ENCODE measurements at places on chromosomes 13 and 19.

- peak; percentile 83 for DNase-seq
Measured at GRCh38 chr19:3365836-3366752, at the start of gene NFIC. Gene NFIC, plus strand, starts transcription at chr19:3366583. Its CDS starts 54 bp downstream, at chr19:3366637.

DNA sequence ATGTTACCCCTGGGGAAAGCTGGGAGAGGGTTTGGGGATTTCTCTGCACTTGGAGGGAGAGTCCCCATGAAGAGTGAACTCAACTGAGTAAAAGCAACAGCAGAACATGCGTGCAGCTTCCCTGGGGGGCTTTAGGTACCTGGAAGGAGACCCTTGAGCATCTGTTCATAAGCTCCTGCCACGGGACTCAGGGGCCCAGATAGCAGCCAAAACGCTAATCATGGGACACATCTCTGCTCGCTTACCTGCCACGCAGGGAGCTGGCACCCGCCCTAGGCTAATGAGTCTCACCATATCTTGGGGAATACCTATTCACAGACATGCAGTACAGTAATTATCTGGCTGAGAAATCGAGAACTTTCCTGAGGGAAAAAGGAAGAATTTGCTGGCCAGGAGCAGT, 33.9 kb downstream of the PDCD5 start:
- no peak for DNase-seq

- DNase-seq: no peak
Measured at GRCh38 chr19:52987221-52987620, 24.5 kb upstream of the ZNF816 start.

- DNase-seq: no peak
Measured at GRCh38 chr13:34430294-34430693, 511.8 kb upstream of the NBEA start.

- DNase-seq: no peak
Measured at GRCh38 chr13:75425216-75426009, 56.6 kb downstream of the TBC1D4 start.

DNA sequence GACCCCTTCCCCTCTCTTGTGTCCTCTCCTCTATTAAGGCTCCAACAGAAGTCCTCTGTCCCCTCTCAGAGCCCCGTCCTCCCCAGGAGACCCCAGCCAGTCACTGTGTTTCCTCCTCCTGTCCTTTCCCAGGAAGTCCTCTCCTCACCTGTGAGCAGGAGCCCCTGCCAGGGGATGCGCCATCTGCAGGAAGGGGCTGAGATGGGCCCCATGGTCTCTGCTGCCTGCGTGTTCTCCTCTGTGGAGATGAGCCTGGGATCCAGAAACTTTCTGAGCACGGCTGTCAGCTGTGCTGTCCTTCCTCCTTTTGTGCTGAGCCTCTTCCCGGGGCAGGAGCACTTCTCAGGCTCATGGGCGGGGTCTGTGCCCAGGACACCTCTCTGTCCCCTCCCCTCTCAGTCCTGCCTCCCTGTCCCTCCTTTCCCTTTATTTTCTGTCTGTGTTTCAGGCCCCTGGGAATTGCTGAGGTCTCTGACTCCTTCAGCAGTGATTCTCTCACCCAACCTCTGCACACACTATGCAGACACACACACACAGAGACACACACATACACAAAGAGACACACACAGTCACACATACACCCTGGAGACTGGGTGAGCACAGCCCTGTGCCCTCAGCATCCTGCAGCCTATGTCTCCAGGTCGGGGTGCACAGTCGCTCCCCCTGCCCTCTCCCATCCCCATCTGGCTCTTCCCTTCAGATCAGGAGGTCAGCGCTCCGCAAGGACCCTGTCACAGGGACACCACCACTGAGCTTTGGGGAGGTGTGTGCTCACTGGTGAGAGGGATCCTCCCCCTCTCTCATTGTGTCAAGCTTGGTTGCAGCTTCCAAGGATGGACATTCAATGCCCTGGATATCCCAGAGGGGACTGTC, at the start of gene CEACAM8:
CEACAM8 (minus strand) TSS at position 308 of the 873 bp plus-strand sequence; CDS start at position 212, 96 bp downstream.
- no peak for DNase-seq

- DNase-seq: peak; percentile 64
Measured at GRCh38 chr19:15320116-15320515, 12.2 kb downstream of the BRD4 start.

- DNase-seq: no peak
Measured at GRCh38 chr13:82436099-82436585, 1446.1 kb downstream of the SLITRK1 start.

DNA sequence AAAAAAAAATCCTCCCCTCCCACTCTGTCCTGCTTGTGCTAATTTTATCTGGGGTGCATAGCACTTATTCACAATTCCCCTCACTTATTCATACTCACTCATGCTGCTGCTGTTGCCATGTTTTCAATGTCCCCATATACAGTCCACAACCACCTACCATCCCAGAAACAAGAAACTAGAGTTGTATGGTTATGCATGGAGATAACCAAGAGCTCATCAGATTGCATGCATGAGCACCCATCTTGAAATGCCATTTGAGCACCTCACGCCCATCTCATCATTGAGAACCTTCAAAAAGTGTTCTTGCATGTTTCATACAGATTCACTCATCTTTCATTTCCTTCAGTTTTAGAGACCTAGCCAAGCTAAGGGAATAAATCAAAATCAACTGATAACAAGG, 15.1 kb upstream of the N4BP2L2 start:
- DNase-seq: no peak

DNA sequence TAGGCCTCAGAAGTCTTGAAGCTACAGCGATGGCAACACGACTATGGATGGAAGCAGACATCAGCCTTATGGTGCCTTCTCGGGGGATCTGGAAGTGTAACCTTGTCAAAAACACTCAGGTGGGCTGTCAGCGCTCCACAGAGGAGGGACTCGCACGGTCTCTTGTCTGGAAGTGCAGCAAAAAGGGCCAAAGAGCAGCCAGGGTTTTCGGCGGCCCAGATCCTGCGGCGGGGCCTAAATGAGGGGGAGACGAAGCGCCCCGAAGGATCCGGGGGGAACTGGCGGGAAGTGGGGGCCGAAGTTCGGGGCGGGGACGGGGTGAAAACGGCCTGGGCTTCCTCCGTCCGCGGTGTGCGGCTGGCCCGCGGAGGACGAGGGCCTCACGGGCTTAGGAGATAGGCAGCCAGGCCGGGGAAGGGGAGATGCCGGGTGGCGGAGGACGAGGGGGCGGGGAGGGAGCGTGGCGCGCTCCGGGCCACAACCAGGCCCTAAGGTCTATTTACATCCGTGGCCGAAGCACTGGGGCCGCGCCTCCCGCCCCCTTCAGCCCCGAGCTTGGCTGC, 637 bp downstream of the RANBP3 start:
- no peak for DNase-seq

DNA sequence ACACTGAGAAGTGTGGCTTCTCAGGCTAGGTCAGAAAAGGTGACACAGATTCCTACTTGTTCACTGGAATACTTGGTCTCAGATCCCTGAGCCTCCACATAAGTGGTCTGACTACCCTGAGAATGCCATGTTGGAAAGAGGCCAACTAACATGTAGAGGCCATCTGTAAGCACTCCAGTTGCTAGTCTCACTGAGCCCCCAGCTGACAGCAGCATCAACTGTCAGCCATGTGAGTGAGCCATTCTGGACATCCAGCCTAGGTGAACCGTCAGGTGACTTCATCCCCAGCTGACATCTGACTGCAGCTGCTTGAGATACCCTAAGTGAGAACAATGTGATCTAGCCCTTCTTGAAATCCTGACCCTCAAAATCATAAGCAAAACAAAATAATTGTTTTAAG, 18.1 kb upstream of the ARL11 start:
- DNase-seq: no peak

DNA sequence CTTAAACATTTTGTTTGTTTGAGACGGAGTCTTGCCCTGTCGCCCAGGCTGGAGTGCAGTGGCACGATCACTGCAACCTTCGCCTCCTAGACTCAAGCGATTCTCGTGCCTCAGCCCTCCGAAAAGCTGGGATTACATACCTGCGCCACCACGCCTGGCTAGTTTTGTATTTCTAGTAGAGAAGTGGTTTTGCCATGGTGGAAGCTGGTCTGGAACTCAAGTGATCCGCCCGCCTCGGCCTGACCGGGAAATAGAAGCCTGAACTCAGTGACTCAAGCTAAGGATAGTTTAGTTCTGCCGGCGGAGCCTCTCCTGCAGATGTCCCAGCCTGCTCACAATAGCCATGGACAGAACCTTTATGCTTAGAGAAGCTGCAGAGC, 53.0 kb upstream of the ZNF254 start:
- DNase-seq: peak; percentile 64

DNA sequence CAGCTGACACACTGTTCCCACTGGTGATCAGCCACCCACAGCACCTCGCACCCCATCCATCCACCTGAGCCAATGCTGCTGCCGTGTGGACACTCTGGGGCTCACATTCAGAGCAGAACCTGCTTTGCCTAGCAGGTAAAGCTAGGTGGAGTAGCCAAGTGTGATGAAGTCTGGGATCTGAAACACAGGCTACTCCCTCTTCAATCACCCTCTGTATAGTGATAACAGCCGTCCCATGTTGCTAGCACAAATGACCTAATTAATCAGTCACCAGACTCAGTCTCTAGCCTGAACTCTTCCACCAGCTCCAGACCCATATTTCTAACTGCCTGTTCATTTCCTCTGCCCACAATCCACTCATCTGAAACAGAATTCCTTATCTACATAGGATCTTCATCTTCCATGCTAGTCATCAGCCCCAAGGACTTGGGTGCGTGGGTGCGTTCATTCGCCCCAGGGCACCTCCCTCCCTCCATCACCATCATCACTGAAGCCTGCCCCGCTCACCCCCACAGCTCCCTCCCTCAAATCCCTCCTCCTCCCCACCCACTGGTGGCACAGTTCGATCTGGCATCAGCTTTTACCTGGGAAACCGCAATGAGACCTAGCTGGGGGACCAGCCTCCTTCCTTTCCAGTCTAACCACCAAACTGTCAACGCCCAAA, 19.8 kb downstream of the STK24 start:
- DNase-seq: peak; percentile 85

- no peak for DNase-seq
Measured at GRCh38 chr19:4025317-4025716, 17.8 kb downstream of the PIAS4 start.

DNA sequence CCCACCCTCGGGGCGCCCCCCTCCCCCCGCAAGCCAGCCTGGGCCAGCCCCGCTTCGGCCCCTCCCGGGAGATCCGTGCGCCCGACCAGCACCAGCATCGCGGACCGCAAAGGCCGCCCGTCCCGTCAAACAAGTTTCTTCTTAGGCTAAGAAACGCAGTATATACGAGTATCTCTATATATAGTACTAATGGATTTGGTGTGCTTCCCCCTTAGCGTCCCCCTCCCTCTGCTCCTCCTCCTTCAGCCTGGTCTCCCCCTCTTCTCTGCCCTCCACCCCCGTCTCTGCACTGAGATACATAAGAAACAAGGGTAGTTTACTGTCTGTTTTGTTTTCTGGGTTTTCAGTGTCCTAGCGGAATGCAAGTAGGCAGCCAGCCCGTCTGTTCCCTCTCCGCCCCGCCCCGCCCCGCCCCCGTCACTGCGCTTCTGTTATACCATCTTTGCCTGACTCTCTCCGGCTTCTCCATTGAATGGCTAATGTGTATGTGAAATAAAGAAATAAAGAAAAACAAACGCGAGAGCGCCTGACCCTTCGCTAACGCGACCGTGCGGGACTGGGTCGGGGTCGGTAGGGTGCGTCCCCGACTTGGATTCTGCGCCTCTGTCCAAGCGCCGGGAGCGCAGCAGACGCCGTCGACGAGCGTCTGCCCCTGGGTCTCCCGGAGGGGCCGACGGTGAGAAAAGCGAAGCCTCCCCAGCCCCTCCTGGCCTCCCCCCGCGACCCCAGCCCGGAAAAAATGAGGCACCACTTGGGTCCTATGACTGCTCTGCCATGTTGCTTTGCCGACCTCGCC, 4.2 kb downstream of the LYL1 start:
- no peak for DNase-seq

DNA sequence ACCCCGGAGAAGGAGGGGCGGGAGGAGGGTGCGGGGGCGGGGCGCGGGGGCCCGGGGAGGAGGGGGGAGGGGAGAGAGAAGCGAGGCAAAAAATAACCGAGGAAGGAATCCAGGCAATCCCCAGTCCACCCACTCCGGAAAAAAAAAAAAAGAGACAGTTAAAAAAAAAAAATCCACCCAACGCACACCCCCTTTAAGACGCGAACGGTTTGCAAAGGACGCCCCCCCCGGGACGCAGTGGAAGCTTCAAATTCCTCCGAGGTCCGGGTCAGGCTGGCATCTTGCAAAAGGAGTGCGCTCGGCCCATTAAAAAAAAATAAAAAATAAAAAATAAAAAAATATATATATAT, at the start of gene CACNA1A:
CACNA1A (minus strand) TSS at position 9 of the 350 bp plus-strand sequence. CDS start 255 bp downstream, outside the sequence.
- DNase-seq: no peak

DNA sequence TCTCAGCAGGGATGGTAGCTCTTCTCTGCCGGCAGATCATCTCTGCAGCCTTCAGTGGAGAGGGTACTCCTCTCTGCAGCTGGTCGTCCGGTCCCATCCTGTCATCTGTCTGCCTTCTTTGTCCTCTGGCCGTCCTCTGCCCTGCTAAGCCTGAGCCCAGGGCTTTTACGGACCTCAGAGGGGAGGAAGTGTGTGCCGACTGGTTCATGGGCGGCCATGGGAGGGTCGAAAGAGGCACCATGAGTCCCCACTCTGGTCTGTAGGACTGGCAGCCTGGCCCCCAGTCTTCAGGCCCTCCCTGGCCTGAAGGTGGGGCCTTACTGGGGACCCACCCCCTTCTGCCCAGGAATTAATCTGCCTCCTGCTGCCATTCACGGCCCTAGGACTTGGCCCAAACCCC, 4.0 kb downstream of the ZNF554 start:
- no peak for DNase-seq

- no peak for DNase-seq
Measured at GRCh38 chr13:104837756-104838155, 1697.7 kb downstream of the EFNB2 start.

DNA sequence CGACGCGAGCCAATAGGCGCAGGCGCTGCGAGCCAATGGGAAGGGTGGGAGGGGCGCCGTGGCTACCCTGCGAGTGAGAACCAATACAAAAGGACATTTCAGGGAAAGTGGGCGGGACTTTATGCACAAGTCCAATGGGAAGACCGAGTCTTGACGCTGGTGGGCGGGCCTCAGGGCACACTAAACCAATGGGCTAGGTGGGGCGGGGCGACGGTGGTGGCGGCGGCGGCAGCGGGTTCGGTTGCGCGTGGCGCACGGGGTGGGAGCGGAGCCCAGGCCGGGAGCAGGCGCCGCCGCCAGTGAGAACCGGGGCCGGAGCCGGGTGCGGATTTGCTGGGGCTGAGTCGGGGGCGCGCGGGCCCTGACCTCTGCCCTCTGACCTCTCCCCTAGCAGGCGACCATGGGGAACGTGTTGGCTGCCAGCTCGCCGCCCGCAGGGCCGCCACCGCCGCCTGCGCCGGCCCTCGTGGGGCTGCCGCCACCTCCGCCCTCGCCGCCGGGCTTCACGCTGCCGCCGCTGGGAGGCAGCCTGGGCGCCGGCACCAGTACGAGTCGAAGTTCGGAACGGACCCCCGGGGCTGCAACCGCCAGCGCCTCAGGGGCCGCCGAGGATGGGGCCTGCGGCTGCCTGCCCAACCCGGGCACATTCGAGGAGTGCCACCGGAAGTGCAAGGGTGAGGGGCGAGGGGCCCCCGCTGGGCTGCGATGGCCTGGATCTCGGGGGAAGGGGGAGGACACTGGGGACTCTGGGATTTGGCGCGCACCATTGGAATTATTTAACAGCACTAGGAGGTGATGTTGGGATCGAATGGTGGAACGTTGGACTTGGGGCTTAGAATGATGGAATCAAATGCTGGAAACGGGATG, at the start of gene TOMM40:
TOMM40 (plus strand) TSS at position 239 of the 867 bp plus-strand sequence; CDS start at position 401, 162 bp downstream.
- DNase-seq: peak; percentile 100

- no peak for DNase-seq
Measured at GRCh38 chr19:35249146-35249847, 495 bp downstream of the LSR start.

GRCh38 chr13:42984691-42985090, 7.3 kb downstream of the EPSTI1 start:
- DNase-seq: no peak
